Urothelium cell line (cell line): ENCODE measurements at places on chromosomes 12 and 14.
A peak's percentile ranks its signal among the peaks of the same experiment; 100 is the strongest.

GRCh38 chr14:101128478-101129321, 225.2 kb upstream of the RTL1 start:
- no peak for DNase-seq

GRCh38 chr14:59187802-59188460, 536 bp upstream of the DAAM1 start:
- peak; percentile 34 for DNase-seq

DNA sequence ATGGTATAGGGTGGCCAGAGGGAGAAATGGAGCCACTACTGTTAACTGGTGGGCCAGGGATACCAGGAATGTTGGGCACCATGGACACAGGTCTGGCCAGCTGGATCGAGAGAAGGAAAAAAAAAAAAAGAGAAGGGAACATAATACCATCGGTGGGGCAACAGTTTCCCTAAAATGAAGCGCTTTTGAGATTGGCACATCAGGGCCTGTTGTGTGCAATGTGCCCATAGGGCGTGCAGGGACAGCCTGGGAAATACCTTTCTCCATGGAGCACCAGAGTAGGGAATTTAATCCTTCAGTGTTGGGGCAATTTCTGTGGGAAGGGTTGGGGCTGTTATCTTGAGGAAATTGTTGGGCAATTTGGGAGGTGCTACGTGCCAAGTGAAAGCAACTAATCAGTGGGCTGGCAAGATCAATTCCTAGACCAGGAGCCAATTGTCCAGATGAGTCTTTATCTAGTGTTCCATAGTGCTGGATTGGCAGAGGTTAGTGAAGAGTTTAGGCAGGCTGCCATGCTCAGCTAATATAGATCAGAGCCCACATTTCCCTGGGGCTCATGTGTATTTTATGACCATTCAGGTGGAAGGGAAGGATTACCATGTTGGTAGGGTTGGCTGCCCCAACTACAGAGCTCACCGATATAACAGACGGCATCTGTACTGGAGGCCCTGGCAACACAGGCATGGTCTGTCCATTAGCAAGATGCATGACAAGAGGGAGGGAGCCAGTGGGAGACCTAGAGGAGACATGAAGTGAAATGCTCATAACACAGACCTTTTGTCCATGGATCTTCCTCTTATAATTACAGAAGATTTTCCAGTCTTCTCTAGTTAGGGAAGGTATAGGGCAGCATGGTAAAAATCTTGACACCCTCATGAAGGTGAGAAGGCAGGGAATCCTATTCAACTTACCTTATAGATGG, 25.5 kb upstream of the NPFF start:
- DNase-seq: no peak

GRCh38 chr14:74583689-74584434, 28.2 kb downstream of the LTBP2 start:
- DNase-seq: peak; percentile 86

GRCh38 chr12:587132-588023, 75.9 kb downstream of the NINJ2 start:
- DNase-seq: no peak

- peak; percentile 67 for DNase-seq
Observed at GRCh38 chr12:109804820-109805761, 28.1 kb downstream of the TRPV4 start.

DNA sequence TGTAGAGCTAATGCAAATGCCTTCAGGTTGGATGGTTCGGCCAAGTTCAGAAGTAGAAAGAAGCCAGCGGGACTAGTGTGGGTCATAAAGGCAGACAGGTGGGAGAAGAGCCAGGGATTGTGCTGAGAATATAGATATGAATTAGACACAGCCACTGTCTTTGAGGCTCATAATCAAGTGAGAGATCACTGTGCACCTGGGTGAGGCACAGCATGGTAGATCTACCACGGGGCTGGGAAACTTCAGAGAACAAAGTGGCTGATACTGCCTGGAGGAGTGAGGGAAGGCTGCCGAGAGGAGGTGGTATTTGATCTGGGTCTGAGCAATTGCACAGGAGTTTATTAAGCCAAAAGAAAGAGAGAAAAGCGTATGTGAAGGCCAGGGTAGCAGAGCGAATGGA, 40.6 kb upstream of the CHST11 start:
- DNase-seq: no peak

- no peak for DNase-seq
Observed at GRCh38 chr12:27199638-27200300, 44.3 kb upstream of the STK38L start.

- no peak for DNase-seq
Observed at GRCh38 chr12:57626921-57627445, 6.0 kb downstream of the B4GALNT1 start.

- DNase-seq: no peak
Observed at GRCh38 chr14:77007183-77007974, 21.1 kb downstream of the IRF2BPL start.

GRCh38 chr14:105076805-105077648, 11.8 kb upstream of the GPR132 start:
- no peak for DNase-seq

- no peak for DNase-seq
Observed at GRCh38 chr12:3662521-3662921, 90.4 kb downstream of the CRACR2A start.

GRCh38 chr14:81028461-81028860, 73.0 kb downstream of the TSHR start:
- no peak for DNase-seq

GRCh38 chr12:111638556-111638955, 39.4 kb upstream of the ATXN2 start:
- no peak for DNase-seq

- DNase-seq: no peak
Observed at GRCh38 chr14:52873065-52873464, 77.8 kb downstream of the FERMT2 start.

- no peak for DNase-seq
Observed at GRCh38 chr14:81122326-81122725, 98.4 kb downstream of the GTF2A1 start.

GRCh38 chr14:91068642-91069041, 8.2 kb upstream of the RPS6KA5 start:
- DNase-seq: no peak

DNA sequence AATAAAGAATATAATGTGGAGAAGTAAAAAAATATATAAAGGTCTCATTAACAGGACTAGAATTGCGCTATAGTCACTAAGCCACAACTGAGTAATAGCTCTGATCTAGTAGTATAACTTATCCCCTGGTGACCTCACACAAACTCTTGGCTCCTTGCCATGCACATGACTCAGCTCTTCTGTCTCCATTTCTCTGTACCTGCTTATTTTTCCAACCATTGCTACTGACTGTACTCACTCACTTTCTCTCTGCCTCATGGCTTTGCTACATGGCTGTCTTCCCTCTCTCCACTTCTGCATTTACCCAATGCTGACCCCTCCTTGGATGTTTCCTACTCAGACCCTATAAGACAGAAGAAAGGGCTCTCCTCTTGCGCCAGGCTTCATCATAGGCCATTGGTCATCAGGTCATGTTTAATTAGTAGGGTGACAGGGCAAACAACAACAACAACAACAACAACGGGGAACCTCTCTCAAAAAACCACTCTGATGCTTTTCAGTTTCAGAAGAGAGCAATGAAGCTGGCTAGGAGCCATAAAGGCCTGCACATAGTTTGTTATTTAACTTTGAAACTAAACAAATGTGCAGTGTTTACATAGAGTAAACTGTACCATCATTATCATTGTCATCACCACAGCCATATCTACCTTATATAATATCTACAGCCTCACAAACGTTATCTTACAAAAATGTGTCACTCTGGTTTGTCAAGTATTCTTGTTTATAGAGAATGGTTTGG, 25.6 kb upstream of the KRAS start:
- peak; percentile 72 for DNase-seq

- no peak for DNase-seq
Observed at GRCh38 chr14:23402296-23403138, 5.6 kb downstream of the MYH6 start.

GRCh38 chr14:26190646-26191045, 407.2 kb downstream of the NOVA1 start:
- no peak for DNase-seq

- no peak for DNase-seq
Observed at GRCh38 chr12:52097045-52097666, 17.7 kb downstream of the SMIM41 start.

DNA sequence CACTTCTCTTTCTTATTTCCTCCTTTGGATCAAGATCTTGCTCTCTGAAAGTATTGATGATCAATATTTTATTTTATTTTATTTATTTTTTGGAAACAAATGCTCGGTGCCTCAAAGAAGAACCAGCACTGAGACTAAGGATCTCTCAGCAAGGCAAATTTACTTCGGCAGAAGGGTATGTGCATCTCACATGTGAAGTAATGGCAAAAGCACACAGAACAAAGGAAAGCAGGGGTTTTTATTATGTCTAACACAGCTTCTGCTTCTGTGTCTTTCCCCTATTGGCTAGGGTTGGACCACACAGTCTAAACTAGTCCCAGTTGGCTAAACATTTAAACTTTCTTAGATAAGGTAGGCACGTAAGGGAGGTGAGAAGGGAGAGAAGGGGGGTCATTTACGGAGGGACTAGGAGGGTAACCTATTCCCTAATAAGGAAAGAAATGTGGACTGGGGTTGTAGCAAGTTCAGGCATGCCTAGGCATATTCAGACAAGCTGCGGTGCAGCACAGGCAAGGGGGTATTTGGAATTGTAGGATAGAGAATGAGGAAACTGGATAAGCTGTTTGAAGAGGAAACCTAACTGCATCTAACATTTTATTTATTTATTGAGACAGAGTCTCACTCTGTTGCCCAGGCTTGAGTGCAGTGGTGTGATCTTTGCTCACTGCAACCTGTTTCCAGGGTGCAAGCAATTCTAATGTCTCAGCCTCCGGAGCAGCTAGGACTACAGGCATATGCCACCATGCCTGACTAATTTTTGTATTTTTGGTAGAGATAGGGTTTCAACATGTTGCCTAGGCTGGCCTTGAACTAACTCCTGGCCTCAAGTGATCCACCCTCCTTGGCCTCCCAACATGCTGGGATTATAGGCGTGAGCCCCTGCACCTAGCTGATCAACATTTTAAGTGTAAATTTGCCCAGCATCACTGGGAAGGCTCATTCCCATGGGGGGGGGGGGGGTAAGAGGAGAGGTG, 90.0 kb upstream of the EIF5 start:
- DNase-seq: no peak

- peak; percentile 8 for DNase-seq
Observed at GRCh38 chr12:71662849-71663560, 643 bp downstream of the ZFC3H1 start.

- no peak for DNase-seq
Observed at GRCh38 chr14:60510951-60511599, 2.1 kb downstream of the SIX6 start.

DNA sequence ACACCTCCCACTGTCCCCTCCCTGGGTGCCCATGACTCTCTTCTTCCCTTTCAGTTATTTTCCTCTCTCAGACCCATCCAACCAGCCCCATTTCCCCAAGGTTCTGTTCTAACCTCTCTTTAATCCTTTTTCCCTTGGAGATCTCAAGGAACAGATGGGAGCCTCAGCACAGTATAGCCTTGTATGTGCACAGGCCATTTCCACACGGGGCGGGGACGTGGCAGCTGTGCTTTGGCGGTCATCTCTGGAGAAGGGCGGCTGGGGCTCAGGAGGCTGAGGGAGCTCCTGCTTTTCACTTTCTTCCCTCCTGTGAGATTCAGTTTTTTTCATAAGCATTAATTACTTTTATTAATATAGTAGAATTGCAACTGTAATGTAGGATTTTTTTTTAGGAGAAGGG, 212.2 kb downstream of the ZFP36L1 start:
- no peak for DNase-seq

- no peak for DNase-seq
Observed at GRCh38 chr12:110741341-110742095, 1.2 kb downstream of the PPP1CC start.

- DNase-seq: no peak
Observed at GRCh38 chr12:58163021-58163420, 221.7 kb downstream of the ATP23 start.

DNA sequence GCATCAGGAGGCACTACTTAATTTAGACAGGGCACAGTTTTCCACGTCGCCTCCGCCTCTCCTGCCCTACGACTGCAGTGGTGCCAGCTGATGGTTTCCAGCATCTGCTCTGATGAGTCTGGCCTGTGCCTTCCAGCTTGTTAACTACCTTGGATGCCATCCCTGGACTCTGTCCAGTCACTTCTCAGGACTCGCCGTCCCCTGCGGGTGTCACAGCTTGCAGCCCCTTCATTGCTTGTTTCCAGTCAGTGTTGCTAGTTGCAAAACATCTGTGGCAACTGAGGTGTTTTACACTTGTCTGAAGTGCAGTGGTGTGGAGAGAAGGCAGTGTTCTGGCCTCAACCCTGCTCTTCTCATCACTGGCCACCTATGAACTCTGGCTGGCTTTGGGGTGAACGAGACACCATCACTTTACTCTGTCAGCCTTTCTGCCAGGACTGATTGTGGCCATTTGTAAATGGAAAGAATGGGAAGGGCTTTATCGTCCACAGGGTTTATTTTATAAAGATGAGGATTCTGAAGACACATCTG, 8.3 kb downstream of the ADGRD1 start:
- DNase-seq: no peak

GRCh38 chr12:107254258-107254856, 161.0 kb upstream of the CRY1 start:
- no peak for DNase-seq

GRCh38 chr12:115004470-115005146, 320.6 kb upstream of the TBX3 start:
- DNase-seq: no peak

DNA sequence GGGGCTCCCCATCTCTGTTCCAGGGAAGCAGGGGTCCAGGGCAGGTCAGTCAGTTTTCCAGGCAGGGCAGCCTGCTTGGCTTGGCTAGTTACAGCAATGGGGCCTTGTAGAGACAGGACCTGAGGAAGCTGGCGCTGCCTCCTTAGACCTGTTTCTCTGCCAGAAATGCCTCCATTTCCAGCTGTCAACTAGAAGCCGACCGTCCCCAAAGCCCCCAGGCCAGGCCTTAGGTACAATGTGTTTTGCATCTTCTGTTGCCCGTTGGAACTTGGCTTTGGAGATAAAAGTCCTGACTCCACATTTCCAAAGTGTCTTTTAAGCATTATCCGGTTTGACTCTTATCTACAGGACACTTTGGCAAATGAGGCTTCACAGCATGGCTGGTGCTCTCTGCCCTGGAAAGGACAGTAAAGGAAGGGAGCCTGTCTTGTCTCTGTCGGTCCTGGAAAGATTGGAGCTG, 42.6 kb downstream of the KRT80 start:
- DNase-seq: no peak

DNA sequence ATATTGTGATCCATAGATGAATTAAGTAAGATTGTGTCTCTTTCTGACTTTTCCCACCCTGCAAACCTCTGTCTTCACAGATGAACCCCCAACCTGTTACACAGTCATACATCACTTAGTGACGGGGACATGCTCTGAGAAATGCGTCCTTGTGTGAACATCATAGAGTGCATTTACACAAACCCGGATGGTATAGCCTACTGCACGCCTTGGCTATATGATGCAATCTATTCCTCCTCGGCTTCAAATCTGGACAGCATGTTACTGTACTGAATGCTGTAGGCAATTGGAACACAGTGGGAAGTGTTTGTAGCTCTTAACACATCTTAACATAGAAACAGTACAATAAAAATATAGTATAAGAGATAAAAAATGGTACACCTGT, 7.4 kb upstream of the TESPA1 start:
- no peak for DNase-seq

- no peak for DNase-seq
Observed at GRCh38 chr12:26319511-26319910, 124.1 kb downstream of the SSPN start.
